Activated CD4-positive, alpha-beta T cell treated with anti-CD3 and anti-CD28 coated beads, Interleukin-2, Interleukin-6, amounts not matched to agents 100 ng/mL and 50 ng/mL, durations not matched to agents 16 hours and 8 hours (primary cell): ENCODE measurements at places on chromosomes 13 and 19.
A peak's percentile ranks its signal among the peaks of the same experiment; 100 is the strongest.

GRCh38 chr19:51201712-51202111, 23.2 kb upstream of the CD33 start:
- DNase-seq, result no peak

DNA sequence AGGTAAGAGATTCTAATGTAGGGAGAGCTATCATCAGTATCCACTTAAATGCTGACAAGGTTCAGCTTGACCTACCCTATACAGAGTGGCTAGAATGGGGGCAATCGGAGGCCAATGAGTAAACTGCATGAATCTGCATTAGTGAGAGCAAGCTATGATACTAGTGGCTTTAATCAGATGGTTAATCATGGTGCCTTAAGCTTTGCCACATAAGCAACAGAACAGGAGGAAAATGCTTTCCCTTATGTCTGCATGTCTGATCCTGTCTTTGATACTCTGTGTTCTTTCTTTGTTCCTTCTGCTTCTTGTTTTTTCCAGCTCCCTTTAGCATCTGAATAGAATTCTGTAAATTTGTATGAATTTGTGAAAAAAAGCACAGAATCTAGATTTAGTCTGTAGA, 91.1 kb downstream of the WDFY2 start:
- no peak for DNase-seq

- no peak for DNase-seq
Observed at GRCh38 chr13:25963674-25964073, 88.1 kb downstream of the SHISA2 start.

- no peak for DNase-seq
Observed at GRCh38 chr13:88429862-88430261, 758.7 kb downstream of the SLITRK5 start.

DNA sequence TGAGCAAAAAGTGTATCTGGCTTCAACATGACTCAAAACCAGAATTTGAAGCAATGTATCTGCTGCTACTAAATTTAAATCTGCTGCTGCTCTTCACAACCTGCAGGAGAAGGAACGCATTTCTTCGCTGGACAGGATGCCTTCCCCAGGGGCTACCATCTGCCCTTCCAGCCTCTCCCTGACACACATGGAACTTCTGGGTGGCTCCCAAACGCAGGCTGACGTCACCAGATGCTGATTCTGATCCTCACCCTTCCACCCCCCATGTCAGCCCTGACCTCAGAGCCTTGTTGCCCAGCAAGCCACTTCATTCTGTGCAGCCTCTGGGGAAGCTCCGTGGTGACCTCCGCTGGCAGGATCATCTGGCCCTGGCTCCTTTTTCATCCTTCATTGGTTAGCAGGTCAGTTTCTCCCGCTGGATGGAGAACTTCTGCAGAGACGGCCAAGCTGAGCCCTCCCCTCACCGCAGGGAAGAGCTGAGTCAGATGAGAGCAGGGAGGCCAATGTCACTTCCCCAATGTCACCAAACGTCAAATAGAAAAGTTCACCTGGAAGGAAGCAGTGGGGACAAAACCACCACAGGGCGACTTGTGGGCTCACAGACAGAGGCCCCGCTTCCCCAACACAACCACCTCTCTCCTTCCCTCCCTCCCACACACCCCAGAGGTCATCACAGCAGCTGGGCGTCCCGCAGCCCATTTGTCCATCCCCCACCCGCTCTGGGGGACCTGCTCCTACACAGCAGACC, 14.0 kb upstream of the RAB20 start:
- peak; percentile 65 for DNase-seq

- no peak for DNase-seq
Observed at GRCh38 chr13:63092456-63092855, 1676.8 kb upstream of the PCDH20 start.

- DNase-seq, result no peak
Observed at GRCh38 chr19:35157431-35157830, 2.9 kb downstream of the FXYD5 start.

DNA sequence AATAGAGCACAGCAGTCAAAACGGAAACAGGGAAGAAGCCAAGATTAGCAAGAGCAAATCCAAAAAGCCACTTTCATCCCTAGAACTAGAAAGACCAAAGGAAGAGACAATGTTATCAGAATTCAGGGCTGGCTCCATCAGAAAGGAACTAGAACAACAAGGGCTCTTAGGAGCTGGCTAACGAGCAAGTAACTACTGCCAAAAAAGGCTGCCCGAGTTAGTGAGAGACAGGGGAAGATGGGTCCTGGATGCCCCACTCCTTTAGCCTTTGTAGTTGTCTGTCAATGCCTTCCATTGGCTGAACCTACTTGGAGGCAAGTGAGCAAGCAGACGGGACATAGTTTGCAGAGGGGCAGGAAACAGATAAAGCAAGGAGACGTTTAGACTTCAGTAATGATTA, 240.4 kb downstream of the KLF12 start:
- no peak for DNase-seq

GRCh38 chr19:13068085-13068846, 34.4 kb downstream of the LYL1 start:
- DNase-seq, result no peak

- no peak for DNase-seq
Observed at GRCh38 chr19:51101171-51101865, 6.9 kb downstream of the CTU1 start.

DNA sequence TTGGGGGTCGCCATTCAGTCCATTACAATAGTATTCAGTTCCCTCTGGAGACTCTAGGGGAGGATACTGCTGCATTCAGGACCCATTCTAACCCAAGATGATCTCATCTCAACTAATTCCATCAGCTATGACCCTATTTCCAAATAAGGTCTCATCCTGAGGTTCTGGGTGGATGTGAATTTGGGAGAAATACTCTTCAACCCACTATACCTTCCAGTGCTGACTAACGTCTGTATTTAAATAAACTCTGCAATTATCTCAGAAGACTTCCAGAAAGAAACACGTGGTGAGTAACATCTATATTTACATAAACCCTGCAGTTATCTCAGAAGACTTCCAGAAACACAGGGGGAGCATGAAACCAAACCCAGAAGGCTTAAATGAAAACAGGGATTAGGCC, 1300.7 kb downstream of the PCDH9 start:
- no peak for DNase-seq

- no peak for DNase-seq
Observed at GRCh38 chr13:21071924-21072323, 10.5 kb upstream of the LATS2 start.

DNA sequence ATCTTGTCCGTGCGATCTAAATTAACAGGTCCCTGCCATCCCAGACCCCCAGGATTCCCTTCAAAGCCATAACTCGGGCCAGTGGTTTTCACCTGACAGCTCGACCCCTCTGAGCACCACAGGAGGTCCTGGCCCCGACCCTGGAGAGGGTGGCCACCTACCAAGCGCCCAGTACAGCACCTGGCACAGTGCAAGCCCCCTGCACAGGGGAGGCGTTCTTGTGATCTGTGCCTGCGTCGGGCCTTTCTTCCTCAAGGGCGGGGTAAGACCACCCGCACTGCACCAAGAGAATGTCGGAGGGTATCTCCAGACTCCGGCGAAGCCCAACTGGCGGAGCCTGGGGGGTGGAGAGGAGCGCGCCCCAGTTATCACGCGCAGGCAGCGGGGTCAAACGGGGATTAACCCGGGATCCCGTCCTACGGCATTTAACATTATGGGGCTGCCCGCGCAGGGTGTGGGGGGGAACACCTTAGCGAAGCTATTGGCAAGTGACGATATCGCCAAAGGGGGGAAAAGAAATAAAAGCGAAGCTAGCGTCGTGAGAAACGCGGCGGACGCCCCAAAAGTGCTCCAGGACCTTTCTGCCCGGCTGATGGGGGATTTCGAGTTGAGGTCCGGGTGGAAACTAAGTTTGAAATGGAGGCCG, 1.3 kb upstream of the HNRNPL start:
- no peak for DNase-seq

- DNase-seq, result no peak
Observed at GRCh38 chr13:107847406-107847805, 367.9 kb downstream of the LIG4 start.

GRCh38 chr19:35211545-35212230, 16.9 kb downstream of the FAM187B start:
- peak; percentile 79 for DNase-seq

GRCh38 chr19:7888145-7888825, at the start of gene LRRC8E:
LRRC8E (plus strand) TSS chr19:7888510; CDS start chr19:7895604, 7,094 bp downstream.
- DNase-seq, result peak; percentile 35

GRCh38 chr19:55353356-55353802, 1.1 kb downstream of the COX6B2 start:
- no peak for DNase-seq

DNA sequence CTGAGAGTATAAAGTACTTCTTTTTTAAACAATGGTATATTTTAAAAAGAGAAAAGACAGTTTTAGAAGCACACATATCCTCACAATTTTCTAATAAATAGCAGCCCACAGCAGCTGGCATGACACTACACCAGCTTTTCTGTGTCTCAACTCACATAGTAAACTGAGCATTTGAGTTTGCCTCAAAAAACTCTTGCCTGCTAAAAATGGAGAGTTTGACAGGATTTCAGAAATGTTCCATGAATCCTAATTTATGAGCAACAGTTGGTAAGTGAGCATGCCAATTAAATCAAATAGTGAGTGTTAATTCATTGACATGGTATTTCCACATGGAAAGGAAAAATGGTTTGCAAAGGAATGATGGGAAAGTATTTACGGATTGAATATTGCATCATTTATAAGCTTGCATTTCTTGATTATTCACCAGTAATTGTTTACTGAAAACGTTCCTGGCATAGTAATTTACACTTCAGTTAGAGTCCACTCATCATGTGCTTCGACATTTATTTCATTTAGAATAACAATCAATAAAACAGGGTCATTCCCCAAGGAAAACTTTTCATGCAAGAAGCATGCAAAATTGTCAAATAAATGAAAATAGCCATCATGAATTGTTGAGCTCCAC, 323.0 kb downstream of the EFNB2 start:
- DNase-seq, result no peak

- DNase-seq, result no peak
Observed at GRCh38 chr19:44666852-44667556, 4.3 kb upstream of the CEACAM19 start.

GRCh38 chr13:86765462-86765861, 905.7 kb upstream of the SLITRK5 start:
- DNase-seq, result no peak

DNA sequence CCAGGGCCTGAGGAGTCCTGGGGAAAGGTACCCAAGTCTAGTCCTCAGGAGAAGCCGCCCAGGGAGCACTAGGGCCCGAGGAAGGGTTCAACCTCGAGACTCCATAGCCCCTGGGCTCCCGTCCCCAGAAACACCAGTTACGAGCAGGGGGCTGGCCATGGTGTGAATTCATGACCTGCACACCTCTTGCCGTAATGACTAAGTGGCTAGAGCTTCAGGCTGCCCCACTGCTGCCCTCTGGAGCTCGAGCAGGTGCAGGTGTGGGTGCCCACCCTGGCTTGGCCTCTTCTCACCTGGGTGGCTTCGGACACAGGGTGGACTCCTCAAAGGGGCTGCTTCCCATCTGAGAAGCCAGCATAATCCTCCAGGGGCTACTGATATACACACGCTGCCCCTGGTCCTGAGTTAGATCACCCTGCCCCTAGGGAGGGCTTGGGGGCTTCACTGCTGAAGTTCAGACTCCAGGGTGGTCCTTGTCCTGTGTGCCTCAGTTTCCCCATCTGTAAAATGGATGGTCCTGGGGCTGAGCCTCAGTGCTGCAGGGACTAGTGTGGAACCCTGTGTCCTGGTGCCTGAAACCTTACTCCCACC, 13.6 kb downstream of the SPC24 start:
- DNase-seq, result no peak

DNA sequence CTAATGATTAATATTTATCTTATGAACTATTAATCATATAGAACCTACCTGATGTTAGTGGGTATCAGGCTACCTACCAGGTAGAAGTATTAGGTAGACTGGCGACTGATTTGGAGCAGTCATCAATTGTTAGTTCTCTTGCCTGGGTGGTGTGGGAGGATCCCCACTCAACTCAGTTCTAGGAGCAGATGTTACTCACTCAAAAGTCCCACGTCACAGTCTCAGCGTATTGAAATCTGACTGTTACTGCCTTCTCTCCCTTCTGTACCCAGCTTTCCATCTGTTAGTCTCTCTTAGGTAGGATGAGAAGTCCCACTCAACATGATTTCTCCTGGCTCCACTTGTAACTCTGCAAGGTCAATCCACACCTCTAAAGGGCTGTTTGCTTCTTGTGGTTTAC, 102.7 kb downstream of the OLFM4 start:
- no peak for DNase-seq

DNA sequence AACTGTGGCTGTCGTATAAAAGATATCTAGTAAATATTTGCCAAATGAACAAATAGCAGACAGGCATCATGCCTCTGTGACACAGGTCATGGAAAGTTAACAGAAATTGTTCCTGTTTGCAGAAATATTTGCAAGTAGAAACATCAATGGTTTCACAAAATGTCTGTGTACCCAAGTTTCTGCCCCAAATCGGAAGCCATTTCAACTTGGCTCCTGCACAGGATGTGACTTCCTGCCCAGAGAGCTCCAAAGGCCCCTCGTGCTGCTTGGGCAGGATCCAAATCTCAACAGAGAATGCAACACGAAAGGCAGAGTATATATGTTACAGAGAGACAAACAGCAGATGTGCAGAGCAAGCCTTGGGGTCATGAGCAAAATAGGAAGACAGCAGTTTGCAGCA, 95.5 kb upstream of the SERP2 start:
- DNase-seq, result no peak

GRCh38 chr19:56324436-56324835, 9.8 kb upstream of the ZSCAN5A start:
- DNase-seq, result no peak

- no peak for DNase-seq
Observed at GRCh38 chr13:33471204-33471603, 185.6 kb upstream of the STARD13 start.

DNA sequence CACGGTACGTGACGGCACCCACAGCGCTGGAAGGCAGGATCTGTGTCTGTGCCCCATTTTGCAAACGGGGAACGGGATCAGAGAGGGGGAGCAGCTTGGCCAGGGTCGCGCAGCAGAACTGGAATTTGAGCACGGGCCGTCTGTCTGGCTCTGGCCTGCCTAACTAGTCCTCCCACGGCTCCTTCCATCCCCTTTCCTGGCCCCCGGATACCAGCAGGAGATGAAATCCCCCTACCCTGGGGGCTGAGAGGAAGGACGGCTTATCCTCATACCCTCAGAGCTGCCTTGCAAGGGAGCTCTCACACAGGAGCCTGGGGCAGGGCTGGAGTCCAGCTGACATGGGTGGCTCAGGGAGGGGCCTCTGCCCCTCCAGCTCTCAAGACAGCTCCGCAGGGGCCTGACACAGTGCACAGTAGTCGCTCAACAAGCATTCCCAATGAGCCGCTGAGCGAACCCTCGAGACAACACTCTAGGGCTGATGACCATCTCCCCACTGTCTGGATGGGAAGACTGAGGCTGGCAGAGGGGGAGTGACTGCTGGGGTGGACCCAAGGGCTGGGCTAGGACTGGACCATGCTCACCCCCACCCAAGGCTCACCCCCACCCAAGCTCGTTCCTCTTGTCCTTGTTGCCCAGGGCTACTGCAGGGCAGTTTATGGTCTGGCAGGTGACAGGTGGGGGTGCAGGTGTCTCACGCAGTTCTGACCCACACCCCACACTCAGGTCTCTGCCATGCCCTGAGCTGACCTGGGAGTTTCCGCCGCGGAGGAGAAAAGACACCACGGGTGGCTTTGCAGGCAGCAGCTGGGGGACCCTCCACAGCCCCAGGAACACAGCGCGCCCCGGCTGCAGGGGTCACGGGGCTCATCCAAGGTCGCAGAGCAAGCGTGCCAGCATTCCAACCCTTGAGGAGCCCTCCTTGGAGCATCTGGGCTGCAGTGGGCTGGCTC, 4.0 kb downstream of the ZBTB7A start:
- DNase-seq, result no peak

- DNase-seq, result no peak
Observed at GRCh38 chr13:46232281-46232680, 20.6 kb downstream of the LRRC63 start.

GRCh38 chr13:30676672-30677071, 58.7 kb upstream of the ALOX5AP start:
- no peak for DNase-seq
